ENCODE measurements at places on chromosomes 12 and 14.

DNA sequence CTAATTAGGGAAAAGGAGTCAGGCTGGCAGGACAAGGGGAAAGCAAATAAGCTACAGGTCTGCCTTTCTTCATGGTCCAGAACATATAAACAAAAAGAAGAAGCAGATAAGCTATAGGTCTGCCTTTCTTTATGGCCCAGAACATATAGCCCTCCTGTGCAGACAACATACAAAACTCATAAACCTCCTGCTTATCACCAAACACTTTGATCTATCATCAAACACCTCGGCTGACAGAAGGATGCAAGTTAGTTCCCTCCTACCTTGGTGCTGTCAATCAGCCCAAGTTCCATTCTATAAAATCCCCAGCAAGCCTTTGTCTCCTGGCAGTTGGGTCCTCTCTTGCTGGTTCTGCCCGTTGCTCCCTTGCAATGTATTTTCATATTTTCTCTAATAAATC, 23.2 kb downstream of the AMN1 start:
- DNase-seq: no peak

- no peak for DNase-seq
Measured at GRCh38 chr12:55726971-55727370, 1.8 kb downstream of the CD63 start.

- no peak for DNase-seq
Measured at GRCh38 chr12:57397441-57397840, 33.4 kb downstream of the R3HDM2 start.

- no peak for DNase-seq
Measured at GRCh38 chr14:81162941-81163340, 57.8 kb downstream of the GTF2A1 start.

GRCh38 chr14:99564256-99564925, 39.6 kb downstream of the CCDC85C start:
- no peak for DNase-seq

DNA sequence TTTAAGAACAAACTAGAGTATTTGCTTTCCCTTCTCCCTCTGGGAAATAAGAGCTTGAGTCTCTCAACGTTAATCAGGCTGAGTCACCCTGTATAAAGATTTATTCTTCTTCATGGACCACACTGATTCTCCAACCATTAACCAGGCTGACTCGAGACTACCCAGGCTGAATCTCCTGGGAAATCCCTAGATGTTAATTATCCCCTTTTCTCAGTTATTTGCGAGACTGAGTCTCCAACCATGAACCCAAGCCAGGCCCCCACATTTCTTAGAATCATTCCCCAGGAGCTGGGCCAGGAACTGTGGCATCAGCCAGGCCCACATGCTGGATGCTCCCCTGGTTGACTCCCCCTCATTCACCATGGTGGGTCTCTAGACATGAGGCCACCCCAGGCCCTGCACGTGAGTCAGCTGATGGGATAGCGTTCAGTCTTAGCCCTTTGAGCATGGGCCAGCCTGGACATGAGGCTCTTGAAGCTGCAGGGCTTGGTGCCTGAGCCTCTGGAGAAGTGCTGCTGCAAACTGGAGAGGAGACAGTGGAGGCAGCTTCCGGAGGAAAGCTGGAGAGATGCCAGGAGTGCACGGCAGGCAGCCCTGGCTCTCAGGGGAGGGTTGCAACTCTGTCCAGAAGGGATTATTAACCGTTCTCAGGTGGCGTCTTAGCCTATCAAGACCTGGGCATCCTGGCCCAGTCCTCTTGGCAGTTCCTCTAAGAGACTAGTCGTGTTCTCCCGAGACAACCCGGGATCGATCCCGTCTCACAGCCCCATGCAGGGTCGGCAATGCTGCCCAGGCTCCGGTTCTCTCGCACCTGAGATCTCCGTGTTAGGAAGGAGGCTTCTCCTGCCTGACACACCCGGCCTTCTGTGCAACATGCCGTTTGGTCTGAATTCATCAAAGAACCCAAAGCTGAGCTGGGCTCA, 296.6 kb downstream of the ADGRD1 start:
- no peak for DNase-seq

DNA sequence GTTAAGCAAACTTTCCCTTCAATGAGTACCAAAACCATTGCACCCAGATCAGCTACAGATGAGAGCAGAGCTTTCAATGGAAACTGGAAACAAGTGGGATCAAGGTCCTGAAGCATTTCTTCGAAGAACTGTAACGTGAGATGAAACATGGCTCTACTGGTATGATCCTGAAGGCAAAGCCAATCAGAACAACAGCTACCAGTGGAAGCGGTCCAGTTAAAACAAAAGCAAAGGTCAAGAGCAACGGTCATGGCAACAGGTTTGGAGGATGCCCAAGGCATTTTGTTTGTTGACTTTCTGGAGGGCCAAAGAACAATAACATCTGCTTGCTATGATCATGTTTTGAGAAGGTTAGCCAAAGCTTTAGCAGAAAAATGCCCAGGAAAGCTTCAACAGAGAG, 137.9 kb upstream of the CPSF6 start:
- DNase-seq: no peak

DNA sequence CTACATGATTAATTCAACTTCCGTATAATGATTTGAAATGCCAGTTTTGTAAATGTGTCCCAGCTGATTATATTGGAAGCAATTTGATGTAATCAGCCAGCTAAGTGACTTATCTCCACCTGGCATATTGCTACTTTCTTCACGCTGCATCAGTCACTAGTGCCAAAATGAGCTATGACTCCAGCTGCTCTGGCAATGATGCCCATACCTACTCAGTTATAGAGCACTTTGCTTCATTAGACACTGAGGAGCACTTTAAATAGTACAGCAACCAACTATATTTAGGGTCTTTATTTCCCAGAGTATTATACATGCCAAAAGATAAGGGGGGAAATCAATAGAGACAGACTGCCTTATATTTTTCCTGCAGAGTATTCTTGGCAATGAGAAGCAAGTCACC, 67.9 kb upstream of the LIN7A start:
- DNase-seq: no peak

GRCh38 chr14:42222924-42223471, 616.3 kb downstream of the LRFN5 start:
- DNase-seq: no peak

- no peak for DNase-seq
Measured at GRCh38 chr14:35940291-35940690, 114.2 kb downstream of the BRMS1L start.

- DNase-seq: no peak
Measured at GRCh38 chr14:105492971-105493871, 2.2 kb downstream of the TEDC1 start.

- DNase-seq: no peak
Measured at GRCh38 chr14:23366426-23366921, 1.5 kb upstream of the EFS start.

DNA sequence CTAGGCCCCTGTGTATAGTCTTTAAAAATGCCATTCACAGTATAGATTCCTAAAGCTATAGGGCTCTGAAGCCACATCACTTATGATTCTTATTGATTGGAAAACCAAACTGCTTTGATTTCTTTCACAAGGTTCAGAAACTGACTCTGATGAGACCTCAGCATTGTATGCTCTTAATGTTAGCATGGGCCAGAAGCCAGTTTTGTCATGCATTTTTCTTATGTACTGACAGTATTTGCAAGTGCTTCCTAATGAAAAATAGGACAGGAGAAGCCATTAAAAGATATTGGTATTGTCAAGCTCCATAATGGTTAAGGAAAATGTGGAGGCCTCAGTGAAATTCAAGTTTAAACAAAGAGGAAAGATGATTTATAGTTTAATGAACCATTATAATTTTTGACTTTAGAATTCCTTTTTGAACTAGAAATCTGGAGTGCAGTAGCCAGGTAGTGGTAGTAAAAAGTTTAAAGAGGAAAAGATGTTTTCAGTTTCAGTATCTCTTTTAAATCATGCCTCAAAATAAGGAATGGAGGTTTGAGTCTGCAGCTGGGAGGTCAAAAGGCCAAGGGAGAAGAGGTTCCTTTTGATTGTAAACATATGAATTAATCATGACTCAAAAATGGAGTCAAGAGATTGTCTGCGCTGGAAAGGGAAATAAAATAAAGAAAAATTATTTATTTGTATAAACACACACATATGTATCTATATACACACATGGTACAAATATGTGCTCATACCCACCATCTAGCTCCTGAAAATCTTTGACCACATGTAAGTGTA, 388.1 kb upstream of the PRICKLE1 start:
- DNase-seq: no peak

GRCh38 chr12:117845271-117845904, 123.4 kb downstream of the KSR2 start:
- no peak for DNase-seq

DNA sequence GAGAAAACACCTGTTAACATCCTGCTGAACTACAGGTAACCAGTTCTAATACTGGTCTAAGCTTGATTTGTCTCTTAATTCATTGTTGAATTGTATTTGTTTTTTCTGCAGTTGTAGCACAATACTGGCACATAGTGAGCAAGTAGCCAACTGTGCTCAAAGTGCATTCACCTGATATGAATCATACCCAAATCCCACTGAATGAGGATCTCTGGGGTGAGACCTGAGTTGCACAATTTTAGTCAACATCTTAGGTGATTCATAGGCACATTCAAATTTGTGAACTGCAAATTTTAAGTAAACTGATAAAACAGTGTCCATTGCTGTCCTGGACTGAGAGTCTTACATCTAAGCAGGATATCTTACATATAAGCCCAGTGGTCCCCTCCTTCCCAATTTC, 12.8 kb downstream of the KCNC2 start:
- DNase-seq: no peak

DNA sequence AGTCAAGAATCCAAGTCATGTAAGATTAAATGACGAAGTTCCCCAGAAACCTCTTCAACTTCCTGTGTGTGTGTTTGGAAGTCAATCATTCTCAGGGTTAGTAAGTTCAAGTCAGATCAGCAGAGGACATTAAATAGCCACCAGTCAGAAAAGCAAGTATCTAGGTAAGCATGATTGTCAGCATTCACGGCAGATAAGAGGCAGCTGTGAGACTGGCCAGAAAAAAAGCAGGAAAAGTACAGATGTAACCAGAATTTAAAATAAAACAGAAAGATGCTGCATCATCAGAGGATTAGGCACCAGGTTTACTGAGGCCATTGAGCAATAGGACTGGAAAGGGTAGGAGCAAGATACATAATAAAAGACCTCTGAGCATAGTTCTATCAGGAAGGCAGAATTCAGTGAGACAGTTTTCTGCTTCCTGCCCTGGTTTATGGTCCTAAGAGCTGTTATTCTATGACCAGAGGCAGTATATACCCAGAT, 606.9 kb downstream of the FSCB start:
- DNase-seq: no peak

GRCh38 chr12:117805865-117806264, 162.9 kb downstream of the KSR2 start:
- DNase-seq: no peak

GRCh38 chr12:24138041-24138440, 188.6 kb upstream of the SOX5 start:
- no peak for DNase-seq

DNA sequence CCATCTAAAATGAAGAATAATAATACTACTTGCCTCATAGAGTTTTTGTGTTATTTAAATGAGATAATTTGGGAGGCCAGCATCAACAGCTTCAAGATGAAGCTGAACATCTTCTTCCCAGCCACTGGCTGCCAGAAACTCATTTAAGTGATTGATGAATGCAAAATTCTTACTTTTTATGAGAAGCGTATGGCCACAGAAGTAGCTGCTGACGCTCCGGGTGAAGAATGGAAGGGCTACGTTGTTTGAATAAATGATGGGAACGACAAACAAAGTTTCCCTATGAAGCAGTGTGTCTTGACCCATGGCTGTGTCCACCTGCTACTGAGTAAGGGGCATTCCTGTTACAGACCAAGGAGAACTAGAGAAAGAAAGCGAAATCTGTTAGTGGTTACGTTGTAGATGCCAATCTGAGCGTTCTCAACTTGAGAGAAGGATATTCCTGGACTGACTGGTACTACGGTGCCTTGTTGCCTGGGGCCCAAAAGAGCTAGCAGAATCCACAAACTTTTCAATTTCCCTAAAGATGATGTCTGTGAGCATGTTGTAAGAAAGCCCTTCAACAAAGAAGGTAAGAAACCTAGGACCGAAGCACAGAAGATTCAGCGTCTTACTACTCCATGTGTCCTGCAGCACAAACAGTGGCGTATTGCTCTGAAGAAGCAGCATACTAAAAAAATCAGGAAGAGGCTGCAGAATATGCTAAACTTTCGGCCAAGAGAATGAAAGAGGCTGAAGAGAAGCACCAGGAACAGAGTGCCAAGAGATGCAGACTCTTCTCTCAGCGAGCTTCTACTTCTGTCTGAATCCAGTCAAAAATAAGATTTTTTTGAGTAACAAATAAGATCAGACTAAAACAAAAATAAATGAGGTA, 100.0 kb upstream of the LRIG3 start:
- no peak for DNase-seq

DNA sequence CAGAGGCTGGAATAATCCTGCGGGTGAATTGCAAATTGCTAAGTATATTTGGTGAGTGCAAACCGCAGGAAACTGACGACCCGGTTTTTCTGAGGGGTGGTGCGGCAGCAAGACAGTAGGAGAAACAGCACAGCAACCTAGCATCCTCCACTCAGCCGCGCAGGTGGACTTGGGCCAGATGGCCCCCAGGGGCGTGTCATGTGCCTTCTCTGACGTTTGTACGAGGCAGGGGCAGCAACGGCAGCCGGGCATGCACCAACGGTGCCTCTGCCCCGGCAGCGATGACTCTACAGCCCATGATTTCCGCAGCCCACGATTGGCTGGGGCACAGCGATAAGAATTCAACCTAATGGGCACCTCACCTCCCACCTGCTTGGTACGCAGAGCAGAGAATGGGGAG, 11.1 kb upstream of the CLEC2A start:
- no peak for DNase-seq

DNA sequence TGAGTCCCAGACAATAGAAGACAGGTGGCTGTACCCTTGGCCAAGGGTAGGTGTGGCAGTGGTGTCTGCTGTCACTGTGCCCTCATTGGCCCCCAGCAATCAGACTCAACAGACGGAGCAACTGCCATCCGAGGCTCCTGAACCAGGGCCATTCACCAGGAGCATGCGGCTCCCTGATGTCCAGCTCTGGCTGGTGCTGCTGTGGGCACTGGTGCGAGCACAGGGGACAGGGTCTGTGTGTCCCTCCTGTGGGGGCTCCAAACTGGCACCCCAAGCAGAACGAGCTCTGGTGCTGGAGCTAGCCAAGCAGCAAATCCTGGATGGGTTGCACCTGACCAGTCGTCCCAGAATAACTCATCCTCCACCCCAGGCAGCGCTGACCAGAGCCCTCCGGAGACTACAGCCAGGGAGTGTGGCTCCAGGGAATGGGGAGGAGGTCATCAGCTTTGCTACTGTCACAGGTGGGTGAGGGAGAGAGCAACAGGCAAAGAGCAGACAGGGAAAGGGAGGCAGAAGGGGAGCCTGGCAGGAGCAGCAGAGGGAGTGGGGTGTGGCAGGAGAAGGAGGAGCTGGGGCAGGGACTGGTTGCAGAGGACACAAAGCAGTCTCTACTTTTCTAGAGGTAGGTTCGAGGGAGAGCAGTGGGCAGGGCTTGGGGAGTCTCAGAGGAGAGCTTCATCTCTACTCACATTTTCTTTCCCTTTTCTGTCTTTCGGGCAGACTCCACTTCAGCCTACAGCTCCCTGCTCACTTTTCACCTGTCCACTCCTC, 452 bp downstream of the INHBE start:
- no peak for DNase-seq

Measured in CD4-positive, alpha-beta T cell treated with Interleukin-15 for 4 hours (primary cell).